ENCODE measurements at places on chromosomes 6 and 20.

DNA sequence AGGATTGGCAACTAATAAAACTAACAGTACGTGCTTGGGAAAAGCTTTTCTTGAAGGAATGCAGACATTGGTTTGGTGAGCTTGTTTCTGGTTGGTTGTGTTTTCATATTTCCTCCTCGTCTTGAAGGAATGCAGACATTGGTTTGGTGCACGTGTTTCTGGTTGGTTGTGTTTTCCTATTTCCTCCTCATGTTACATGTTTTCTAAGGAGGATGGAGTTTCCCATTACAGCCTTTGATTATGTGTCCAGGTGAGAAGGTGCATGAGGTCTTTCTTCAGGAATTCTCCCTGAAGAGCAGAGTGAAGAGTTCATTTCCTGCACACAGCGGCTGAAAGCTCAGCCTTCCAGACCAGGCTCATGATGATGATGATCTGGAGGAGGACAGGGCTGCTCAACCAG is 190.6 kb downstream of the SMOC2 start:
- DNase-seq, result no peak

DNA sequence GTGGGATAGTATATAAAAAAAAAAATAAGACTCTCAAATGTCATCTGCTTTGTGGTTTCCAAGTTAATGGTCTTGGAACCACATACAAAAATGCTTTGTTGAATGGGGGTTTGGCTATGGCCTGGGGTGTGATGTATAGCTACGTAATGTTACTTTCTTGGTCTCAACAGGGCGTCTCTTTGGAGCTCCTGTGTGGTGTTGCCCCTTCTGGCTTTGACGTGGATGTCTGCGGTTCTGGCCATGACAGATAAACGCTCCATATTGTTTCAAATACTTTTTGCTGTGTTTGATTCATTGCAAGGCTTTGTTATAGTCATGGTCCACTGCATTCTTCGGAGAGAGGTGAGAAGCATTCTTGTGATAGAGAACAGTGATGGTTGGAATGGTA is 457.7 kb downstream of the LMBRD1 start:
- no peak for DNase-seq

GRCh38 chr20:32902456-32903420 is 44.0 kb downstream of the EFCAB8 start:
- peak; percentile 51 for DNase-seq

GRCh38 chr20:20167698-20168097 is 115.4 kb downstream of the CFAP61 start:
- no peak for DNase-seq

All from fibroblast of mammary gland (primary cell).